ENCODE measurements at places on chromosomes 3 and 15.
A peak's percentile ranks its signal among the peaks of the same experiment; 100 is the strongest.

- DNase-seq, result no peak
Measured at GRCh38 chr3:74590620-74591262, 23.7 kb downstream of the CNTN3 start.

GRCh38 chr15:53128652-53129051 is 338.5 kb upstream of the ONECUT1 start:
- DNase-seq, result no peak

GRCh38 chr3:55476515-55476914 is 10.6 kb downstream of the WNT5A start:
- DNase-seq, result no peak

DNA sequence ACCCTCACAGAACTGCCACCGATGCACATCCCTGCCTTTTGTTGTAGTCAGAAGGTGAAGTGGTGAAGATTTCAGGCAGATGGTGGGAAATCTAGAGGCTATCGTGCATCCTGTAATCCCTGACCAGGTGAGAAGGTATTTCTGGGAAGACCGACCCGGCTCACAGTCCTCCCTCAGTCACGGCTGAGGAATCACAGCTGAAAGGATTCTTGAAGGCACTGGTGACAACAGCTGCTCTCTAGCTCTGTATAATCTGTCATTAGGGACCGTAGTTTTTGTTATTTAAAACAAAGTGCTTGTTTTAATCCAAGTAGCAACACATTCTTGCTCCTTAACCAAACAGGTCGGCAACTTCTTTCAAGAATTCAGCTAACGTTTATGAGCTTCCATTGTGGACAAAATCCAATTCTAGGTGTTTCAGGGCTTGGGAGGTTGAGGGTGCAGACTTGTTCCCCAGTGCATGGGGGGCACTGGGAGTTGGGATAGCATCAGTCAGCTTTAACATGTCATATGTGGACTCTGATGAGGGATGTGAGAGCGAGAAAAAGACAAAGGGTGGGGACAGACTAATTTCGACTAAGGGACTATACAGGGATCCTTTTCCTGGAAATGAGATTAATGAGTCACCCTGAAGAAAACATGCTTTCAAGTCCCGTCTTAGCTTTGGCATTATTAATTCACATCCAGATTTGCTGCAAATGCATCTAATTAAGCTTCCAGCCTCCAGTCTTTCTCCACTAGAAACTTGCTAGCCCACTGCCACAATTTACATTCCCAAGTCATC is 141.0 kb upstream of the RASGRP1 start:
- DNase-seq, result no peak

- DNase-seq, result no peak
Measured at GRCh38 chr15:74007820-74008371, 13.4 kb downstream of the PML start.

DNA sequence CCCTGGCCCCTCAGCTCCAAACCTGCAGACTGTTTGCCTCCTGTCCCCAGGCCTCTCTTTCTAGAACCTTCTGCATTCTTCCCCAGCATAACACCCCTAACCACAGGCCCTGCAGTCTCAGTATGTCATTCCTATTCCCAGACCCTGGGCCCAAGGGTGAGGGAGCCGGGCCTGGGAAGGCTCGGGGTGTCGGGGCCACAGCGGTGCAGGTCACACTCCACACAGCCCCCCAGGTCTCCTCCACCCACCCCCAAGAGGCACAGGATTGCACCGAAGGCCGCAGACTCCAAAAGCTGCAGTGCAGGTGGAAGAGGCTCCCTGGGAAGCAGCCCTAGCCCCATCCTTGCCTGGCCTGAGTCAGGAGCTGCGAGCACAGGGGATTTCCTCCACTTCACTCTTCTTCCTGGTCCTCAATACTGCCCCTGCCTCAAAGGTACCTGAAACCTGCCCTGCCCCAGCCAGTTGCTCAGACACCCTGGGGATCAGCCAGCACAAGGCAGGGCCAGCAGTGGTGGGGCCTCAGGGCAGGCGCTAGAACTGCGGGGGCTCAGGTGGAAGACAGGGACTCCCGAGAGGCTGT is 31.1 kb downstream of the TNK2 start:
- no peak for DNase-seq

GRCh38 chr15:72800833-72801481 is 17.4 kb upstream of the ADPGK start:
- no peak for DNase-seq

- DNase-seq, result no peak
Measured at GRCh38 chr3:128317698-128318231, 148.9 kb downstream of the DNAJB8 start.

DNA sequence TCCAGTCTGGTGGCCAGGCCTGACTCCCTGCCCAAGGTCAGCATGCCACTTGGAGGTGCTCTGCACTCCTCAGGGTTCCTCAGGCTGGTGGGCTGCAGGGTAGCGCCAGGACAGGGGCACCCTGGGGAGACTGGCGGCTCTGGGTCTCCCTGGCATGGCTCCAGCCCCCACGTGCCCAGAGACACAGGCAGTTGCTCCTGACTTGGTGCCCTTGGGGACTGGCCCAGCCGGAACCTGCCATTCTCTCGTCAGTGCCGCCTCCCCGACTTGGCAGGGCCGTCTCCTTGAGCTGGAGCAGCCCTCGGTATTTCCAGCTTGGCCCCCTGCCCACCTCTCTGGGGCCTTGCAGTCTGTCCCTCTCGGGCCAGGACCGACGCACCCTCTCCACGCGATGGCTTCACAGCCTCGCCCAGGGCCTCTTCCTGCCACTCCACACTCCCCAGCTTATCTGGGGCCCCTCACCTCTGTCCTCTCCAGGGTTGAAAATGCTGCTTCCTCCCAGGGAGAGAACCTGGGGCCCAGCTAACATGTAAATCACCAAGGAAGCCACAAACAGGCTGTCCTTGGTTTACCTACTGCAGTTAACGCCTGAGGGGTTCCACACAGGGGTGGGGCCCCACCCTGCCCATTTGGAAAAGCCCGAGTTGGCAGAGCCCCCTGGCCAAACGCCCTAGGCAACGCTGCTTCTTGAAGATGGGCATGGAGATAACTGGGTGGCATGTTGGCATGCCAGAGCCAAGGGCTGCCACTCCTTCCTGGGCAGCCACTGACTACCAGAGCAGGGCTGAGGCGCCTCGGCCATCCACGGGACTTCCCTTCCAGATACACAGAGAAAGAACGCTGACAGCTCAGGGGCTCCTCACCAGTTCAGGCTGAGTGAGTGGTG is 61.4 kb downstream of the SMAD6 start:
- DNase-seq, result peak; percentile 54

GRCh38 chr15:89912674-89913396 is at the start of gene ARPIN:
TSS of gene ARPIN (minus strand) at chr15:89912952. CDS start at chr15:89912835, 117 bp downstream.
- peak; percentile 54 for DNase-seq

DNA sequence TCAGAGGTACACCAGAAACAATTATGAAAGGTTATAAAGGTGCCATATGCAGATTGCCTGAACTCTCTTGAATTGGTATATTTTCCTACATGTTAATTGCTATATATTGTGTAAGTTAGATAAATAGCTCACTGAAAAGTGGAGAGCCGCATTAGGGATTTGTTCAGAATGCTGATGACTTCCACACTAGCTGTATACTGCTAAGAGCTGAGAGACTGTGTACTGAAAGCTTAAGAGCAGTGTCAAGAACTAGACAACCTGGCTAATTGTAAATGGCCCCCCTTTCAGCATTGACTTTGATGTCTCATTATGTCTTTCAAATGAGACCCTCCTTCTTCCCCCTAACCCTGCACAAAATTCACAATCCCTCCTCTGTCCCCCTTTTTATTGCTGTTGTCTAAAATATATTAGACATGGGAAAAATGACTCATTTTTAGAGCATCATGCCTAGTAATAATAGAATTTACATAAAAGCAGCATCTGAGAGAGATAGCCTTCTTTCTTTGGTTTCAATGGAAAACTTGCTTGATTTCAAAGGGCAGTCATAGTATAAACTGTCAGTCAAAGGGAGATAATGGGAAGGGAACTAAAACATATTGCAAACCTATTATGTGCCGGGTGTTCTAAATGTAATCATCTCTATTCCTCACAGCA is 34.7 kb upstream of the GREM1 start:
- DNase-seq, result no peak

DNA sequence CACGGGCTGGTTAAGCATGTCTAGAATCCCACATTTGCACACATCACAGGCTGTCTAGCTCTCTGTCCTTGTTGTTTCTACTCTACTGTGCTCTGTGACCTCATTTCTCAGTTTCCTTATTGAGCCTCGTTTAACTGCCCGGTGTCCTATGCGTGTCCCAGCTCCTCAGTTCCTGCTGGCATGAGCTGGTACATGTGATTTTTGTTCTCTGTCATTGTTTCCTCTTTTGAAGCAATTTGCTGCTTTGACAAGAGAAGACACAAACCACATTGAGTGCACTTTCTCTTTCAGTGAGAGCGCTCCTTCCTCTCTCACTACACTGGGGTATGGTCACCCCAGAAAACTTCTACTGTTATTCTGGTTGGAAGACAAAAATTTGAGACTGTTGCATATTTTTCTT is 563.5 kb downstream of the PDCD6IP start:
- peak; percentile 58 for DNase-seq

DNA sequence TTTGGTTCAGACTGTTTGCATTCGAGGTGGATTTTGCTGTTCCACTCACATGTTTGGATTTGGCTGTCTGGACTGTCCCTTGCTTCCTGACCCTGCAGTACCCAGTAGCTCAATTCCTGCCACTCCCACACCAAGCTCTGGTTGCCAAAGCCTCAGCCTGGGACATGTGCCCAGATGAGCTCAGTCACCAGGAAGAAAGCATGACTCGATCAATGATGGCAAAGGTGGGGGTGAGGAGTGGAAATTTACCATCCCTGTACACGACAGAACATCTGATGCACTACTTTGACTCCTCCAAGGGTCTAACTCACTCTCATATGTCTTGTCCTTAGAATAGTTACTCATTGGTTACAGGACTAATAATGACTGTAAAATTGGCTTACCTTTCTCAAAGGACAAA is 45.2 kb downstream of the ZNF385D start:
- peak; percentile 59 for DNase-seq

DNA sequence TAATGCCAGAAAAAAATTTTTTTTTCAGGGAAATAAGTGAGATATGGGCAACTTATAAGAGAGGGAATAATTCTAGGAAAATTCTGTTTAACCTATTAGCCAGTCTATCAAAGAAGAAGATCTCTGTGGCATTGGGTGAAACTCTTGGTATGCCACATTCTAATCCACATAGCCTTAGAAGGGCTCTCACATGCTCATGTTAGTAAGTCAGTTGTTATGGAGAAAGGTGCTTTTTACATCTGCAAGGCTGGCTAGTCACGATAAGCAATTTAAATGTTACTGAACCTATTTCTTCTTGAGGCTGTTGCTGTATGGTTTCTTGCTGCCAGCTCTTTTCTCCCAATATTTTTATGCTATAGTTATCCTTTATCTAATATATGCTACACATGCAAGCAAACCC is 89.9 kb upstream of the MAGI1 start:
- DNase-seq, result no peak

- no peak for DNase-seq
Measured at GRCh38 chr15:35481064-35481463, 64.9 kb downstream of the DPH6 start.

DNA sequence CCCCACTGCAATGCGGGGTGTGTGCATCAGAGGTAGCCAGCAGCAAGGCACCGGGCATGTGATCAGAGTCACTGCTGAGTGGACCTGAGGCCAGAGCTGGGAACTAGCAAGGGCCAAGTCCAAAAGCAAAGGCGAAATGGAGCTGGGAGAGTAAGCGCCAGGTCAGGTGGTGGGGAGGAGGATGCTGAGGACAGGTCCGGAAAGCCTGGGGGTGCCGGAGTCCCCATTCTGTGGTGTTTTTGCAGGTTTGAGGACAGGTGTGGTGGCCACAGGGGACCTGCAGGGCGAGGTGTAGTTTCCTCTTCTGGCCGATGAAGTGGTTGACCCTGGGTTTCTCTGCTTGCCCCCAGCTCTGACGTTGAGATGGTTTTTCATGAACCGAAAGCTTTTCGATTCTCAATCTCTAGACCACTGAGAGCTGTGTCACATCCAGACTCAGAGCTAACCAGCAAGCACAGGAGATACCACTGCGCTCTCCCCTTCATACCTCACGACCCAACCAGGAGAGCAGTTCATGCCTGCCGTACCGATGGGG is 35.0 kb upstream of the HES1 start:
- DNase-seq, result no peak

Measured in Ammon's horn (tissue), 1 donor.